Fibroblast of pulmonary artery (primary cell): ENCODE measurements at places on chromosomes 11 and 22.

GRCh38 chr11:107184986-107185385, 166.7 kb upstream of the GUCY1A2 start:
- no peak for DNase-seq

DNA sequence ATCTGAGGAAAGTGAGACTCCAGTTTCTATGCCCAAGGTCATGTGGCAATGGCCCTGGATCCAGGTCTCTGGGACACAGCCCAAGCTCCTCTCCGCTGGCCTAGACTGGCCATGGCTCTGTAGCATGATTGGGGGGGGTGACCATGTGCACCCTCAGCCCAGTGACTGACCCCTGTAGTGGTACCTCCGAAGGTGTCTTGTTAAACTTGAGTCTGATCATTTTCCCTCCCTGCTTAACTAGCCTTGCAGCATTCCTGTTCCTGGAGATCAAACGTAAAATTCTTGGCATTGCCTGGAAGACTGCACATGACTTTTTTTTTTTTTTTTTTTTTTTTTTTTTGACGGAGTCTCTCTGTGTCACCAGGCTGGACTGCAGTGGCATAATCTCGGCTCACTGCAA, 1116.0 kb downstream of the TBC1D22A start:
- DNase-seq: no peak

DNA sequence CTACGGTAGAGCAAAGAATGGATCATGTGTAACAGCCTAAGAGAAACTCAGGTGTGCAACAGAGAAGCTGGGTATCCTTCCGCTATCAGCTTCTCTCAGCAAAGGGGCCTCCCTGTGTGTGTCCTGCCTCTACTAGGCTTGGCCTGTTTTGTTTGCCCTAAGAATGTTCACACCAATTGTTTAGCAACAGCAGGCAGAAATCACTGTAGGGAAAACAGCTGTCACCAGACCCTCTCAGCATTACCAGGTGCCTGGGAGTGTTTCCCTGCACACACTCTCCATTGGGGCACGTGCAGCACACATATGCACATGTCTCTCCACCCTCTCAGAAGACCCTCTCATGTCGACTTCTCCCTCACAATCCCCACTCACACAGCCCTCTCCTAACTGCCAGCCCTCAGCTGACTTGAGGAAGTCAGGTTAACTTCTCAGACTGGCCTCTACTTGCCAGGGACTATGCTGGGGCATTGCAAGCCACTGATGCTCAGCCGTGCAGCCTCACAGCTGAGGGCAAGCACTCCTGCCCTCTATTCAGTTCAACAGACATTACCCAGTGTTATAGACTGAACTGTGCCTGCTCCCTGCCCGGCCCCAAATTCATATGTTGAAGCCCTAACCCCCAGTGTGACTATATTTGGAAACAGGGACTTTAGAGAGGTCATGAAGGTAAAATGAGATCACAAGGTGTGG, 97.6 kb downstream of the TRIM29 start:
- DNase-seq: no peak

GRCh38 chr22:37843741-37844089, 419 bp downstream of the ANKRD54 start:
- DNase-seq: no peak

DNA sequence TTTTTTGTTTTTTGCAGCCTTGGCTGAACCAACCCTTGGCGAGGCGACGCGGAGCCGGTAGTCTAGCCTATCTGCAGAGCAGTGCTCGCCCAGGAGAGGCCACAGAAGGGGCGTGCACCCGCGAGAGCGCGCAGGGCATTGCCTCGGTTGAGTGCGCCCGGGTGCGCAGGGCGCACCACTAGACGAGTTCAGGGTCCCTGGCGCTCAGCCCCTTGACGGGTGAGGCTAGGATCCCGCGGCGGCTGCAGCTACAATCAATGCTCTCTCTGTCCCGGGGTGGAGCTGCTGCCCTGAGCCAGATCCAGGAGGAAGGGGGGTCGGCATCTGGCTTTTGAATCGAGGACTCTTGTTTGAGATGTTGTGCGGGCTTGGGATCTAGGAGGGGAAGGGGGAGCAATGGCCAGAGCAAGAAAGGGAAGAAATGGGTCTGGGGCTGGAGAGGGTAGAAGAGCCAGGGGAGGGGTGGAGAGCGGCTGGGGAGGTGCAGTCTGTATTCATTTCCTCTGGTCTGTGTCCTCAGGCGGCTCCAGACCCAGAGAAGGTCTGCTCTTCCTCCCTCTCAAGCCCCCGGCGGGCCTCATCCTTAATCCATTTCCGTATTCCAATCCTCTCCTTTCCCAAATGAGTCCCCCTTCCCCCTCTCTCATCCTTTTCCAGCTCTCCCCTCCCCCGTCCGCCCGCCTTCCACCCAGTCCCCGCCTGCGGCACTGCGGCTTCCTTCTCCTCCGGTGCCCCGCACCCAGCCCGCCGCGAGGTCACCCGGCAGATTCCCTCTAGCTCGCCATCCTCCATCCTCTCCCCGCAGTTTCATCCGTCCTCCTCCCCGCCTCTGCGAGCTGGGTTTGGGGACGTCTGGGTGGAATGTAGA, 797 bp downstream of the THY1 start:
- no peak for DNase-seq

DNA sequence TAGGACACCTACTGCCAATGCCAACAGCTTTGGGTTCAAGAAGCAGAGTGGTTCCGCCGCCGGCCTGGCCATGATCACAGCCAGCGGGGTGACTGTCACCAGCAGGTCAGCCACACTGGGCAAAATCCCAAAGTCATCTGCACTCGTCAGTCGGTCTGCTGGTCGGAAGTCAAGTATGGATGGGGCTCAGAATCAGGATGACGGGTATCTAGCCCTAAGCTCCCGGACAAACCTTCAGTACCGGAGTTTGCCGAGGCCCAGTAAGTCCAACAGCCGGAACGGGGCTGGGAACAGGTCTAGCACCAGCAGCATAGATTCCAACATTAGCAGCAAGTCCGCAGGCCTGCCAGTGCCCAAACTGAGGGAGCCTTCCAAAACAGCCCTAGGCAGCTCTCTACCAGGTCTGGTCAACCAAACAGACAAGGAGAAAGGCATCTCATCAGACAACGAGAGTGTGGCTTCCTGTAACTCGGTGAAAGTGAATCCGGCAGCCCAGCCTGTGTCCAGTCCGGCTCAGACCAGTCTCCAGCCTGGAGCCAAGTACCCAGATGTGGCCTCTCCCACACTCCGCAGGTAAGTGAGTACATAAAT, 115.1 kb downstream of the DBX1 start:
- DNase-seq: no peak

- DNase-seq: no peak
These were observed 12.1 kb downstream of the DERL3 start for GRCh38 chr22:23826510-23827350.

DNA sequence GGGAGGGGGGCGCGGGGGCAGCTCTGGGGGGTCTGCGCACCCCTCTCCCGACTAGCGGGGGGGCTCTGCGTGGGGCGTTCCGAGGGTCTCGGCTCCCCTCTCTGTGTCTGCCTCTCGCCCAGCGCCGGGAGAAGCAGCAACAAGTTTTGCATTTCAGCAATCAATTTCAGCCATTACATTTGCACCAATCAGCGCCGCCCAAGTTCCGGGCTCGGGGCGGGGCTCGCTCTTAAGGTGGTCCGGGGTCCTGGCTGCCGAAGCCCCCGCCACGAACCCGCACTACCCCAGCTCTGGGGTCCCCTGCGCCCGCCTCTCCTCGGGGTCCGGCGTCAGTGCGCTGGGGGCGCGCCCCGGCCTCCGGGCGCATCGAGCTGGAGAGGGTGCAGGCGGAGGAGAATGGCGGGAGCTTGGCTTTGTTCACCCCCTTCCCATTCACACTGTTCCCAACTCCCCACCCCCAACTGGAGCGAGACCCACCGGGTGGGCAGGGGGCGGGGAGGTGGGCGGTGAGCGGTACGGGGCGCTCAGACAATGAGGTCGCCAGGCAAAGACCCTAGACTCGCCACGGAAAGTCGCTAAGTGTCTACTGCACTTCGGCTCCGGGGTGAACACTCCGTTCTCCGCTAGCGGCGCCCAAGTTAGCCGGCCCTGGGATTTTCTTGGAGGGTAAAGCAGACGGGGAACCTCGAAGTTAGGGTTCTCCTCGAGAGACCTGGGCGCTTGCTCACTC, at the start of gene MN1:
MN1 (minus strand) TSS at position 141 of the 730 bp plus-strand sequence. CDS start 1,213 bp downstream, outside the sequence.
- peak; percentile 58 for DNase-seq

DNA sequence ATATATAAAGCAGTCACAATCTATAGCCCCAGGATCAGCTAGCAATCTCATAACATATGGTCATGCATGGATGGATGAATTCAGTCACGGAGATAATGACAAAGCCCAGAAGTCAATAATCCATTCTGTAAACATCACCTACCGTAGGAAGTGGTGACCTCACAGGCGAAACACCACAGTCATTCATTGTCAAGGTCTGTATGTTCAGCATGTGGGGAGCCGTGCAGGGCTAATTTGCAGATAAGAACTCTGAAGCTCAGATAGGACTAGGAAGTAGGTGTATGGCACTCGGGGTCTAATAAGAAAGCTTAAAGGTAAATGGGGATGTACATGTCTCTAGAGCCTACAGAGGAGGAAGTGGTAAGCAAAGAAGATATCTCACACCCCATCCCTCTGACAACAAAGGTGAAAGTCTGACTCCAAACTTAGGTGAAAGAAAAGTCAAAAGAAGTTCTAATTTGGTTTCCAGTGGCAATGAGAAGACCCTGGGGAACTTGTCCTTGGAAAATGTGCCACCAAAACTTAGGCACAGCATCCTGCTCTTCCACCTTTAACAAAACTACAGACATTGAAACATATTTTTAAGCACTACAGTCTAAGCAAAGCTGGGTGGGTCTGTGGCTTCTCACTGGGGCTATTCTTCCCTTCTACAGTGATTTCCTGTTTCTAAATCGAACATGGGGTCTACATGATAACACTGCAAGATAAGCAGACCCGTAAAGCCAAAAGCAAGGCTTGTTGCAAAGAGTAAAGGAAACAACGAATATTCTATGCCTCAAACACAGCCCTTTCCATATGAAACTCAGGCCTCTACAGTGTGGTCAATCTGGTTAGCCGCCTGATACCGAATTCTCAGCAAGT, 5.2 kb downstream of the CRTAM start:
- no peak for DNase-seq

- DNase-seq: peak; percentile 59
These were observed 57.0 kb downstream of the LRRC74B start for GRCh38 chr22:21102659-21103267.

DNA sequence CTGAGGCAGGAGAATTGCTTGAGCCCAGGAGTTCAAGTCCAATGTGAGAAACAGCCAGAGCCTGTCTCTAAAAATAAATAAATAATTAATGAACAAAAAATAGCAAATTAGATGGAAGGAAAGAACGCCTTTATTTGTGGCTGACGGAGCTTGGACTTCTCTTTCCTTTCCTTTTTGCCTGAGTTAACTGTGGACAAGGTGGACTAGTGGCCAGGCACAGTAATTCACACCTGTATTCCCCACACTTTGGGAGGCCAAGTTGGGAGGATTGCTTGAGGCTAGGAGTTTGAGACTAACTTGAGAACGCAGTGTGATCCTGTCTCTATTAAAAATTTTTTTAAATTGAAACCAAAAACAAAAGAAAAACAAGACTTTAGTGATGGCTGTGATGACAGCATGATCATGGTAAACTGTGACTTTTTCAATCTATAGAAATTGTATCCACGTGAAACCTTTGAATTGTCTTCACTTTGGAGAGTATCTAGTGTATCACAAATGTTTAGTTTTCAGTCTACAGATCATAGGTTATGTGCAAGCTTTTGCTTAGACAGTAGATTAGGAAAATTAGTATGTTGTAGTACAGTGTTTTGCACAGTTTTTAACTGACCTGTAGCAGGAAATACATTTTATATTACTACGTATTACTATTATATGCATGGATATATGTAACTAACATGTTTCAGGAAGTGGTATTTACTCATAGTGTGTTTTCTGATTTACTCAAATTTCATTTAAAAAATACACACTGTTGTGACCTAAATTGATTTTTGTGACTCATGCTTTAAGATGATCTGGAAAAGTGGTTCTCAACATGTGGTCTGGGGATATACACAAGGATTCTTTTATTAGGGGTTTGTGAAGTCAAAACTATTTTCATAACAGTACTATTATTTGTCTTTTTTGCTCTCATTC, 42.1 kb downstream of the KDM2A start:
- DNase-seq: peak; percentile 12

GRCh38 chr11:133929401-133930052, 27.2 kb downstream of the IGSF9B start:
- DNase-seq: no peak

- DNase-seq: no peak
These were observed 138.2 kb upstream of the MTMR2 start for GRCh38 chr11:96062134-96062533.

DNA sequence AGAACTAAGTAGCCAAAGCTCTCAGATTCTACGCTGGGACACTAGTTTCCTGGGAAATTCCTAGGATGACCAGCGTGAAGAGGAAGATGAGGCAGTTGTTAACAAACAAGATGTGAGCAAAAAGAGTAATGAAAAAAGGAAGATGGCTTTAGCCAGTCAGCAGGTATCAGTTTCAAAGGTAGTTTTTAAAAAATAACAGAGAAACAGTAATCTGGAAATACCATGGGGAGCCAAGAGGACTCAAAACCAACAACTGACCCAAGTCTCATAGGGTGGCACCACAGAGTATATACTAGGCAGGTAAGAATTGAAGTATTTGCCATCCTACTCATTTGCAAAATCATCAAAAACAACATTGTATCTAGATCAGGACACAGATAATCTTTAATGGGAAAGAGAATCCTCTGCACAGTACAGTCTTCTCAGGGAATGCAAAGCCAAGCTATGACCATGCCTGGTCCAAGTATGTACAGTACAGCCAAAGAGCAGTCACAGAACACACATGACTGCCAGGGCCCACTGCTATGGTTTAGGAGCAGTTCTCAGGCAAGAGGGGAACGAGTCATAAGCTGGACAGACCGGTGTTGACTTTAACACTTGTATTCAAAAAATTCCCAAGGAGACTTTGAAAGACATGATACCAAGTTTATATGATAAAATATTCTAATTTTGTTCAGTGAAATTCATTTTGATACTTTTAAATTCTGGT, 20.6 kb downstream of the MSANTD4 start:
- DNase-seq: no peak

GRCh38 chr22:43168471-43169309, 17.3 kb downstream of the TSPO start:
- peak; percentile 65 for DNase-seq

DNA sequence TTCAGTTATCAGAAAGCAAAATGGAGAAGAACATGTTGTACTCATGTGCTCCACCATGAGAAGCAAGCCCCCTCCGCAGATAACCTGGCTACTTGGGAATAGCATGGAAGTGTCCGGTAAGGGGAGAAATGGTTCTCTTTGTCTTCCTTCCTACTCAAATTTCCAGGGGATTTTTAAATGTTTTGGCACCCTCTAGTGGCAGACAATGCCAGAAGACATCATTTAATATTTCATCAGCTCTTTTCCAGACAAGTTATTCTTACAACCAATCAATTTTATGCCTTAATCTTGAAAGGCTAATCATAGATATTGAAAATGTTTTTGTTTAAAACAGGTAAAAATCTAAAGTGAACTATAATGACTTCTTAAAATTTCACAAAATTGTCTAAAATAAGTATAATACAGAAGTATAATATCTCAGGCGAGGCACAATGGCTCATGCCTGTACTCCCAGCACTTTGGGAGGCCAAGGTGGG, 15.7 kb downstream of the CRTAM start:
- DNase-seq: peak; percentile 89

DNA sequence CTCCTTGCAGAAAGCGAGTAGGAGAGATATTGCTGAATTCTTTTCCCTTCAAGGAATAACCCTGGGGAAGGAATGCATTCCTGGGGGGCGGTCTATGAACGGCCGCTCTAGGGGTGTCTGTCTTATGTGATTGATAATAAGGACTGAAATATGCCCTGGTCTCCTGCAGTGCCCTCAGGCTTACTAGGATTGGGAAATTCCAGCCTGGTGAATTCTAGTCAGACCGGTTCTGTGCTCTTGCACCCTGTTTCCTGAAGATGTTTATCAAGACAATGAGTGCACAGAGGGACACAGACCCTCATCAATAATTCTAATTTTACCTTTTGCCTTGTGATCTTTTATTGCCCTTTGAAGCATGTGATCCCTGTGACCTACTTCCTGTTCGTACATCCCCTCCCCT, 140.7 kb downstream of the LUZP2 start:
- no peak for DNase-seq
